Coronary artery (tissue), 2 donors: ENCODE measurements at places on chromosomes 7 and 10.

DNA sequence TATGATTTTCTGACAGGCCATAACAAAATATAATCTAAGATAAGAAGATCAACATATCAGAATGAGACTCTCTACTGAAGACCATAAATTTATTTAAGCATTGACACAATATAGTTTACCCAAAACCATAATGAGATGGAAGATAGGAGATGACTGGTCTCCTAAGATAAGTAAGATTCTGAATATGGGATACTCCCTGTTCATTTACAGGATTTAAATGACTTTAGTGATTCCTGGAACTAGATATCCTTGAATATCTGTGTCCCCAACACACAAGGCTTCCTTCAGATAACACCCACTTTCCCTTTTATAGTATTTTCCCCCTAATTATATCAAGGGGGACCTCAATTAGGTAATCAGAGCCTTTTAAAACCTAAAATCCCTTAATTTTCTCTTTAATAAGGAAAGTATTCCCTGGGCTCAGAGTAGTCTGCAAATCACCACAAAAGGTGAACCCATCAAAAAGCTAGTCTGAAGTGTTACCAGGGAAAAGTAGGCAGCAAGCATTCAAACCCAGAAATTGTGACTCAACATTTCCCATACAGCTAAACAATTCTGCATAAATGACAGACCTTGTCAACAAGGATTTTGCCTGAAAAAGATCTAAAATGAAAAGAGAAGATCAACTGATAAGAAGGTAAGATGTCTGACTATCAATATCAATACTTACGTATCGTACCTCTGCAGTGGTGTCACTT is 99.9 kb downstream of the CNOT4 start:
- DNase-seq: no peak

- no peak for DNase-seq
Observed at GRCh38 chr7:5594616-5595544, 171.2 kb upstream of the TNRC18 start.

- no peak for DNase-seq
Observed at GRCh38 chr7:140992422-140992821, 22.3 kb downstream of the MRPS33 start.

DNA sequence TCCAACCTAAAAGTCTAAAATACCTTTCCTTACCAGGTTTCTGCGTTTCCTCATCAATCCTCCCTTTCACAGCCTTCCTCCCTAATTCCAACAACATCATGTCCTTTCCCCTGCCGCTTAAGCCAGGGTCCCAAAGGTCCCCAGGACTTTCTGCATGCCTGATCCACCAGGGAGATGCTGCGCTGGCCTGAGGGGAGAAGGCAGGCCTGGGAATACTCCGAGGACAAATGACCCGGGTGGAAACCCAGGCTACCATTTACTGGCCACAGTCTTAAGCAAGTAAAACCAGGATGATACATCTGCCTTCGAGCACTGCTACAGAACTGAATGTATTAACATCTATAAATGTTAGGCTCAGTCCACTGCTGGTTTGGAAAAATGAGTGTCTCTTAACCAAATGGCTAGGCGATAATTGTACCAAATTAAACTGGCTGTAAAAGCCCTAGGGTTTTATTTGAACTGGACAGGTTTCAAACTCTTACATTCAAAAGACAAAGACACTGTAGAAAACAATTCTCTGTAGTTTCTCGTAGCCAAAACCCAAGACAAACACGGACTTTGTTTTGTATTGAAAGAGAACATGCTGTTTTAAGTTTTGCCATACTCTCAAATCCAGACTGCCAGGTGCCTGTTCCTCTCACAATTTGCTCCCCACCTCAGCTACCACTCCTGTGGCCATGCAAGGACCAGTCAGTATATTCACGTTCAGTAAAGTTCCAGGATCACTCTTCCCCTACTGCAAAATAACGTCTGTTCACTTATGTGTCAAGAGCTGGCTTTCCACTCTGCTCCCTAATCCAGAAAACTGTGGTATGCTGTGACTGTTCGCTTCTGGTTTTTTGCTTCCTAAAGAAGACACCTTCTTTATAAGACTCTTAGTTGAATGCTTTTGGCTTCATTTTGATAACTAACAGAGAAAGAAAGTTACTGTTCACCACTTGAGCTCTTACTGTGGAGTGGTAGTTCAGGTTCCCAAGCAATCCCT is 145.7 kb downstream of the RNF216 start:
- DNase-seq: no peak

DNA sequence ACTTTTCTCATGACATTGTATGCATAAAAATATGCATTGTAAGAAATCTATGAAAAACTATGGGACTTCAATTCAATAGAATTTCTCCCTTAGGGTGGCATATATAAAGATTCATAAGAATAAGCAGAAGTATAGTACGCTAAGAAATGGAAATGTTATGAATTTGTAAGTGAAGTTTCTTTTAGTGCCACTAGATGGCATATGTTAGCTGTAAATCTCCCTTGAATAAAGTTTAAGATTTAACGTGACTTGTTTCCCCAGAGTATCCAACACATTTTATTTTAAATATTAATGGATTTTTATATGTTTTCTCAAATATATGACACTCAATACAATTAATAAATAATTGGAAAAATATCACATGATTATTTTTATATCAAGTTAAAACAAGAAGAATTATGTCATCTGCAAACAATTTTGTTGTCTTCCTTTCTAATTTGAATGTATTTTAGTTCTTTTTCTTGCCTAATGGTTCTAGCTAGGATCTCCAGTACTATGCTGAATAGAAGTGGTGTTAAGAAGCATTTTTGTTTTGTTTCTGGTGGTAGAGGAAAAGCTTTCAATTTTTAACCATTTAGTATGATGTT is 287.2 kb downstream of the HGF start:
- DNase-seq: no peak

GRCh38 chr10:63671317-63671937 is 150.2 kb downstream of the REEP3 start:
- no peak for DNase-seq

- DNase-seq: no peak
Observed at GRCh38 chr7:285731-286130, 4.2 kb upstream of the FOXL3 start.
